ENCODE measurements at places on chromosomes 13 and 19.

GRCh38 chr19:14542711-14543328 lies 13.4 kb downstream of the TECR start:
- DNase-seq = no peak

DNA sequence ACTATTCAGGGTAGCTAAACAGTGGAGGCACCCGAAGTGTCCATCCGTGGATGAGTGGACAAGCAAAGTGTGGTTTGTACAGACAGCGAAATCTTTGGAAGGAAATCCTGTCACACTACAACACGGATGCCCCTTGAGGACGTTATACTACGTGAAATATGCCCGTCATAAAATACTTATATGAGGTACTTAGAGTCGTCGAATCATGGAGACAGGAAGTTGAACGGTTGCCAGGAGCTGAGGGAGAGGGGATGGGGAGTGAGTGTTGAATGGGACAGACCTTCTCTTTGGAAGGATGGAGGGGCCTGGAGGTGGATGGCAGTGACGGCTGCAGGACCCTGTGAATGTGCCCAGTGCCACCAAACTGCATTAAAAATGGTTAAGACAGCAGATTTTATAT lies 11.6 kb downstream of the ATP4B start:
- DNase-seq = peak; percentile 22

DNA sequence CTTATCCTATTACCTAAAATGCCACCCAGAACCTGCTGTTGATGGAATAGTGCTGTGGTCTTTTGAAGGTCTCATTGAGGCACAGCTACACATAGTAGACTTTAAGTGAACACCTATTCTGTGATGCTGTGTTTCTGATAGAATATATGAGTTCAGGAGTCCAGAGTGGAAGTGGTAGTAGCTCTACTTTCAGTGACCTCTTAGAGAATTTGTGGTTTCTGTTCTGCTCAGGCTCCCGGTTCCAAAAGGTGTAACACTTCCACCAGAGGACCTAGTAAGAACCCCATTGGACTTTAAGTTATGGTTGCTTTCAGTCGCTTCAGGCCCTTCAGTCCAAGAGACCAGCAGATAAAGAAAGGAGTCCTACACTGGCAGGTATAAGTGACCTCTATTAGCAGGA lies 11.4 kb upstream of the MYCBP2 start:
- no peak for DNase-seq

GRCh38 chr19:10271543-10272086 lies 695 bp downstream of the ICAM1 start:
- DNase-seq = peak; percentile 80

- DNase-seq = no peak
These were observed 27.4 kb upstream of the SCEL start for GRCh38 chr13:77507931-77508776.

DNA sequence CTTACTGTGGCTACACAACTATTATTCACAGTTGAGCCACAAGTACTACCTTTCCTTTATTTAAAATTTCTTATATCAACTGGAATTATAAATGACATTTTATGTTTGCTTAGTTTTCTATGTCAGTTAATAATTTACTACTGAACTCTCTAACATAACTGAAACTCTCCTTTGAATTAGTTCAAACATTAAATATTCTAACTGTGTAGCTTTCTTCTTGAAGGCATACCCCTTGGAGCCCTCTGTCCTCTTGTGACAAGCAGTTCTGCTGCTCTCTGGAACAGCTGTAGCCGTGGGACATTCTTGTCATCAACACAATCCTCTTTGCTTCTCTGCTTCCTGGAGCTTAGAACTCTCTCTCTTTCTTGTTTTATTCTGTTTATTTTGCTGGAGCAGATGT lies 244.8 kb downstream of the NHLRC3 start:
- DNase-seq = no peak

GRCh38 chr13:101841698-101842097 lies 389.2 kb downstream of the ITGBL1 start:
- DNase-seq = no peak

DNA sequence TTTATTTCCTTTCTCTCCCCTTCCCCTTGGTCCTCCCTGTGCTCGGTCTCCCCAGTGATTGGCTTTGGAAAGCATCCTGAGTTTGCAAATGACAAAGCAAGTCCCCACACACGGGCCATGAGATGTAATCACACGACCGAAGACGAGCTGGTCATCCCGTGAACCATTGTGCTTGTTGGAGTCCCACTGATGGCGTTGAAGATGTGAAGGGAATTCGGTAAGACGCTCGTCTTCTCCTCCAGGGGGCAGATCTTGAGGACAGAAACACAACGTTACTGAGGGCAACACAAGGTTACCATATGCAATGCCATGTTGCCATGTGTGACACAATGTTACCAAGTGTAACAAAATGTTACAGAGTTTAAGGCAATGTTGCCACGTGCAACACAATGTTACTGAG lies 42.0 kb upstream of the SLC15A1 start:
- DNase-seq = no peak
